Activated CD4-positive, alpha-beta memory T cell treated with anti-CD3 and anti-CD28 coated beads, Interleukin-2, amount 10 ng/mL, durations not matched to agents 7 days and 5 days (primary cell): ENCODE measurements at places on chromosomes 1 and 21. TPM values are rescaled to one million over a fixed set of nuclear protein-coding genes. Genes with fewer than 3 reads are reported as not detected.

DNA sequence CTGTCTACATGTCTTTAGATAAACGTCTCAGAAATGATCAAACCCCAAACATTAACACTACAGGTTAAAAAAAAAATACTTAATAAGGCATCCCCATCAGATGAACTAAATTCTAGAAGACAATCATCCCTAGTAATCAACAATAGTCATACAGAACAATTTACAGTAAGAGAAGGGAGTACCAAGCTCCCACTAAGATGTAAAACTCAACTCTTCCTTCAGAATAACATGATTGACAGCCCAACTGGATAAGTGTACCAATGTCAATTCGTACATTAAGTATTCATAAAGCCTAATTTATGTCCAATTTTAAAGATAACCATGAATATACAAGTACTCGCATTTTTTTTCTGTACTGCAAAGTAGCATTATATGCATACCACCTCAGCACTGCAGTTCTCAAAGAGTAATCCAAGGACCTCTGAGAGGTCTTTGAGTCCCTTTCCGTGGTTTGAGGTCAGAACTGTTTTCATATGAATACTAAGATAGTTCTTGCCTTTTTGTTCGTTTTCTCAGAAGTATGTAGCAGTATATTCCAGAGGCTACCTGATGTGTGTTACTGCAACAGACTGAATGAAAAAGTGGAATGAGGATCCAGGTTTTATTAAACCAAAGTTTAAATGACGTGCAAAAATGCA lies 6.6 kb downstream of the SCAF4 start:
- DNase-seq, result no peak
- no peaks in the 10 kb centered on the region for H3K27me3 ChIP-seq
- peaks cover 32% of the 10 kb centered on the region for H3K4me1 ChIP-seq
- peak overlapping the region; percentile 1 for H3K4me3 ChIP-seq

DNA sequence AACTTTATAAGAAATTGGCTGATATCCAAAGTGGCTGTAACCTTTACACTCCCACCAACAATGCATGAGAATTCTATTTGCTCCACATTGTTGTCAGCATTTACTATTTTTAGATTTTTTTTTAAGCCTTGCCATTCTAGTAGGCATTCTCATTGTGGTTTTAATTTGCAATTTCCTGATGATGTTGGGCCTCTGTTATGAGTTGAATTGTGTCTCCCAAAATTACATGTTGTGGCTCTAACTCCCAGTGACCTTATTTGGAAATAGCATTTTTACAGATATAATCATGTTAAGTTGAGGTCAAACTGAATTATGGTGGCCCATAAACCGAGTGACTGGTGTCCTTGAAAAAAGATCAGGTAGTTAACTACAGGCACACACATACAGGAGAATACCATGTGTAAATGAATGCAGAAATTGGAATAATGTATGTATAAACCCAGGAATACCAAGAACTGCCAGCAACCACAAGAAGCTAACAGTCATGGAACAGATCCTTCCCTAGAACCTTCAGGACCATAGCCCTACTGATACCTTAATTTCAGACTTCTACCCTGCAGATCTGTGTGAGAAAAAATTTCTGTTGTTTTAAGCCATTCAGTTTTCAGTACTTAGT lies 348.8 kb upstream of the DAB1 start:
- H3K4me3 ChIP-seq, result no peak overlapping the region
- H3K27me3 ChIP-seq, result no peaks in the 10 kb centered on the region
- no peaks in the 10 kb centered on the region for H3K36me3 ChIP-seq
- no peak for DNase-seq
- H3K4me1 ChIP-seq, result no peaks in the 10 kb centered on the region
- H3K27ac ChIP-seq, result no peak overlapping the region

DNA sequence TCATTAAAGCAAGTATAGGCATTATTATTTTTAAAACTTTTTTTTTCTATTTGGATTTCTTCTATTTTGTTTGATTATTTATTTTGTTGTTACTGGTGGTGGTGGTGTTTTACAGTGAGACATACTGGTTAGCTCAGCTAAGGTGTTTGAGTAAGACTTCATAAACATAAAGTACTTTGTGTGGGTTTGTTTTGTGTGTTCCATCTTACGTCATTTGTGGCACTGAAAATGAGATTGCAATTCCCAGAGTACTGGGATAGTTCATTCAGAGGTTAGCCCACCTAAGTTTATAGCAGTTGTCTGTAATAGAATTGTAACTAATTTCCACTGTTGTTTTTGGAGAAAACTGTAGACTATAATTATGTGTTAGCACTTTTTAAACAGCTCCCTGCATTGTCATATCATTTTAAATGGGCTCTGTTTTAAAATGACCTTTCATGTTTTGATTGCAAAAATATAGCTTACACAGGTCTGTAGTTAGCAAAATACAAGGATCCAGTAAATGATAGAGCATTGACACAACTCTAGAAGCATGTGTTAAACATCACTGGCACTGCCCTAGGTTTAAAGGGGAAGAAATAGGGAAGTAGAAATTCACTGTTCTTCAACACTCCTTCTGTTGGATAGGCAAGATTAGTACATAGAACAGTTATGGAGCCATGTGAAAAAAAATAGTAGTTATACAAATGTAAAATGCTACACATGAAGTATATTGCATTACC lies 171.7 kb downstream of the NFIA start:
- no peak overlapping the region for H3K4me3 ChIP-seq
- H3K36me3 ChIP-seq, result no peaks in the 10 kb centered on the region
- peaks cover 19% of the 10 kb centered on the region for H3K4me1 ChIP-seq
- DNase-seq, result no peak
- H3K27ac ChIP-seq, result no peak overlapping the region
- no peaks in the 10 kb centered on the region for H3K27me3 ChIP-seq

GRCh38 chr1:182829285-182829932 lies 9.7 kb upstream of the DHX9 start:
- H3K4me3 ChIP-seq, result no peak overlapping the region
- H3K4me1 ChIP-seq, result no peaks in the 10 kb centered on the region
- H3K27ac ChIP-seq, result no peak overlapping the region
- no peaks in the 10 kb centered on the region for H3K36me3 ChIP-seq
- no peak for DNase-seq

DNA sequence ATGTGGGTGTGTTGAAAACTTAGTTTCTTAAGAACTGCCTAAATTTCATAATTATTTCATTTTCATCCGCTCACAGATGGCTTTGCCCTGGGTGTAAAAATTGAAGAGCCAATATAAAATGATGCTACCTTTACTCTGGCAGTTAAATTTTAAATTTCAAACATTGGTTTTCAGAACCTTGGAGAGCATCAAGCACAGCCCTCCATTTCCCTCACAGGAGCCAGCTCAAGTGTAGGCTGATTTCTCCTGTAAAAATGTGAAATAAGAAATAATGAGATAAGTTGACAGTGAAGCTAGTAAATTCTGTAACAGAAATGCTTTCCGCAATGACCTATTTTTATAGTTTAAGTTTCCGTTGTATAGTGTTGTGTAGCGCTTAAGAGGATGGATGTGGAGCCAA lies 53.9 kb upstream of the AKT3 start:
- H3K27me3 ChIP-seq, result peaks cover 3% of the 10 kb centered on the region
- no peak for DNase-seq
- H3K4me1 ChIP-seq, result no peaks in the 10 kb centered on the region
- H3K27ac ChIP-seq, result no peak overlapping the region
- no peaks in the 10 kb centered on the region for H3K36me3 ChIP-seq

DNA sequence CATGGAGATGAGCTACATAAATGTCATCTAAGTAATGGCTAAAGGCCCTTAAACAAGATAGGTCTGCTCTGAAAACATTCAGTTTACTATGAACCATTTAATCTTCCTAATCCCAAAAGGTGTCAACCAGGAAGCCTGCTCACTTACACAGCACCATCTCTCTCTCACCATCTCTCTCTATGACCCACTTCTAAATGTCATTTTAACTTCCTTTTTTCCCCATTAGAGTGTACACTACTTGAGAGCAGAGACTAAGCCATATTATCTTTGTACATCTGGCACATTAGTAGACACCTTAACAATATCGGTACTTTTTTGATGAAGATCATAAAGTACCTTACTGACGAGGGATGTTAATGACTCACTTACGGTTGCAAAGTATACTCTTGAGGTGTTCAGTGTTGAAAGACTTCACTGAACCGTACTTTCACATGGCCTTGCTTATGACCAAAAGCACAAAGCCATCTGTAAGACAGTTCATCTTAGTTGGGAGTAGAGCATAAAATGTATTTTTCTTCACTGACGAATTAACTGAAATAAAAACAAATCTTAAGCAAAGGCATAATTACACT lies 25.4 kb downstream of the FBXO42 start:
- DNase-seq, result no peak
- H3K27ac ChIP-seq, result no peak overlapping the region
- H3K4me3 ChIP-seq, result no peak overlapping the region
- H3K4me1 ChIP-seq, result no peaks in the 10 kb centered on the region

DNA sequence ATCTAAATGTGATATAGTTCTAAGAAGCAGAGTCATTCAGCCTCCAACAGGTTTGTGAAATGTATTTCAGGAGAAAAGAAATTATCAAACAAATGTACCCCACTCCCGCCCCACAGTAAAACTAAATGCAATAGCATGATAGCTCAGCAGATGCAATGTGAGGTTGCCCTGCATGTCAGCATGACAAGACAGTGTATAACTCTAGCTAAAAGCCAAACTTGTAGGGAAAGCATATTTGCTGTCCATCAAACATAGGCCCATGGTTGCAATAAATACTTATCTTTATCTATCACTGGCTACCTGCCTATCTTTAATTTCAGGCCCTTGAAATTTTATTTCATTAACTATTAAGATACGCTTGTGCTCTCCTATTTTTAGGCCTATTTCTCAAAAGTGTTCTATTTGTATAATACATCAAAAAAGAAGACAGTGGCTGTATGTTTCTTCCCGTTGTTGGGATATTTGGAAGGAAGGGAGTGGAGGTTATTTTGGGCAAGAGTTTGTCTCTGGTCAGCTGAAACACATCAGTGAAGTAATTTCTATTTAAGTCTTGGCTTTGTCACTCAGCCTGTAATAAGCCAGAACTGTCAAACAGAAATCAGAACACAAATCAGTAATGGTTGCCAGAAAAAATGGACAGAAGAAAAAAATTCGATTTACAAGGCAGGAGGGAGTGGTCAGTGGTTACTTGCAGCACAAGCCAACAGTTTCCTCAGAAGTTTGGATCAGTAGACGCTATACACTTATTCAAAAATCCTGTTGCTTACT lies 307.4 kb upstream of the ADGRL2 start:
- H3K27me3 ChIP-seq, result no peaks in the 10 kb centered on the region
- no peak for DNase-seq
- H3K4me1 ChIP-seq, result no peaks in the 10 kb centered on the region
- H3K27ac ChIP-seq, result no peak overlapping the region

DNA sequence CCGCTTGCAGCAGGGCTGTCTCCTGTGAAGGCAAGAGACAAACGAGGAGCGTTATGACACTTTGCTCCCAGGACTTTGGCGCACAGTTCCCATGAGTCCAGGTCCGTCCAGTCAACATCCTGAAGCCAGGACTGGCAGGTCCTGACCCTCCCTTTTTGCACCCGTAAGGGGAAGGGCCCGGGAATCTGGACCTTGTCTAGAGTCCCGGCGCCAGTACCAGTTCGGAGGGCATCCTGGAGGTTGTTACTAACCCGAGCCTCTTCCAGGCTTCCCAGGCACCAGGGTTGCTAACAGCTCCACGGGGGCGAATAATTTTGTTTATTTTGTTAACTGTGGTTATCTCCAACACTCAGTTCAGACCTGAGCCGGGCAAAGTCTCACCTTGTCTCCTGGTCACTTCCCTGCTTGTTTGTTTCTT lies 682 bp upstream of the RWDD3 start:
- no peak for DNase-seq
- H3K4me1 ChIP-seq, result peaks cover 23% of the 10 kb centered on the region
- peaks cover 18% of the 10 kb centered on the region for H3K27me3 ChIP-seq
- peaks cover 16% of the 10 kb centered on the region for H3K36me3 ChIP-seq
- peak overlapping the region; percentile 70 for H3K4me3 ChIP-seq

GRCh38 chr1:233333086-233333485 lies 5.6 kb downstream of the MAP3K21 start:
- no peaks in the 10 kb centered on the region for H3K36me3 ChIP-seq
- no peak overlapping the region for H3K27ac ChIP-seq
- peaks cover 10% of the 10 kb centered on the region for H3K27me3 ChIP-seq
- no peak overlapping the region for H3K4me3 ChIP-seq
- no peak for DNase-seq
- peaks cover 10% of the 10 kb centered on the region for H3K4me1 ChIP-seq

- no peak overlapping the region for H3K4me3 ChIP-seq
- H3K27me3 ChIP-seq, result peaks cover 9% of the 10 kb centered on the region
- H3K4me1 ChIP-seq, result no peaks in the 10 kb centered on the region
- H3K27ac ChIP-seq, result no peak overlapping the region
- DNase-seq, result no peak
Measured at GRCh38 chr21:38913893-38914527, 108.3 kb downstream of the ETS2 start.

- no peak overlapping the region for H3K27ac ChIP-seq
- peaks cover 6% of the 10 kb centered on the region for H3K4me1 ChIP-seq
- H3K36me3 ChIP-seq, result no peaks in the 10 kb centered on the region
- peaks cover 21% of the 10 kb centered on the region for H3K27me3 ChIP-seq
- DNase-seq, result no peak
Measured at GRCh38 chr1:115980998-115981993, 5.0 kb downstream of the SLC22A15 start.

- DNase-seq, result no peak
- peaks cover 17% of the 10 kb centered on the region for H3K4me1 ChIP-seq
- no peak overlapping the region for H3K27ac ChIP-seq
- H3K4me3 ChIP-seq, result no peak overlapping the region
Measured at GRCh38 chr21:14388282-14388681, 5.3 kb upstream of the HSPA13 start.

DNA sequence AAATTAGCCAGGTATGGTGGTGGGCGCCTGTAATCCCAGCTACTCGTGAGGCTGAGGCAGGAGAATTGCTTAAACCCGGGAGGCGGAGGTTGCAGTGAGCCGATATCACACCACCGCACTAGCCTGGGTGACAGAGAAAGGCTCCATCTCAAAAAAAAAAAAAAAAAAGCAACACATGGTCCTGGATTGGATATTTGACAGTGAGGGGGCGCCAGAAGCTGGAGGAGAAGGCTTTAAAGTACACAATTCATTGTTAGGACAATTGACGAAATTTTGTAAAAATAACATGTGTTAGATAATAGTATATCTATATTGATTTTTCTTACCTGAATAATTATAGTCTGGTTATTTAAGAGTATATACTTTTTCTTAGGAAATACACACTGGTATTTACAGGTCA lies 50.2 kb upstream of the USP25 start:
- DNase-seq, result no peak
- H3K27me3 ChIP-seq, result peaks cover 2% of the 10 kb centered on the region
- no peaks in the 10 kb centered on the region for H3K36me3 ChIP-seq
- H3K4me3 ChIP-seq, result no peak overlapping the region
- no peak overlapping the region for H3K27ac ChIP-seq
- peaks cover 11% of the 10 kb centered on the region for H3K4me1 ChIP-seq

DNA sequence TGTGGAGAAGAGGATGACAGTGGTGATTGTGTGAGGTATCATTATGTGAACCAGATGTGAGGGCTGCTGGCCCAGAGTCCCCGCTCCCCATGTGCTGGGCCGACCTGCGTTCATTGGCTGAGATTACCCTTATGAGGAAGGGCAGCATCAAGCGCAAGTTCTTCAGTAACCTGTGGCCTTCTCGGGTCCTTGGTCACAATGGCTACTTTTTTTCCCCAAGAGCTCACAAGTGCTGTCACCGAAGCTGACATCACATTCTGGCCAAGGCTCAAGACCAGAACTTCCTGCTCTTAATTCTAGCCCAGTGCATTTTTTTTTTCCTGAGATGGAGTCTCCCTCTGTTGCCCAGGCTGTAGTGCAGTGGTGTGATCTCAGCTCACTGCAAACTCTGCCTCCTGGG lies 262.9 kb downstream of the RHOU start:
- no peak overlapping the region for H3K4me3 ChIP-seq
- H3K27ac ChIP-seq, result no peak overlapping the region
- H3K27me3 ChIP-seq, result peaks cover 10% of the 10 kb centered on the region

The EDARADD gene
- total RNA-seq, result 6.2 TPM

The C4BPB gene
- 0.43 TPM for total RNA-seq

The MIXL1 gene
- not detected for total RNA-seq

The CYP4X1 gene
- not detected for total RNA-seq

The CR1 gene
- total RNA-seq, result not detected

The TCP10L gene
- total RNA-seq, result 0.95 TPM
